ENCODE measurements at places on chromosomes 5 and 9.

- no peak for DNase-seq
These were observed 424.8 kb downstream of the TMEM38B start for GRCh38 chr9:106119176-106119575.

- DNase-seq = no peak
These were observed 325.6 kb downstream of the PRELID2 start for GRCh38 chr5:145509336-145510136.

- DNase-seq = peak; percentile 64
These were observed at the start of gene BRD3 for GRCh38 chr9:134067904-134068743. TSS of gene BRD3 (minus strand) at chr9:134068026. CDS start at chr9:134053477, 14,549 bp downstream.

- DNase-seq = no peak
These were observed 89.7 kb upstream of the ADRA1B start for GRCh38 chr5:159826351-159827214.

- no peak for DNase-seq
These were observed 73.0 kb downstream of the KCNIP1 start for GRCh38 chr5:170576602-170577535.

DNA sequence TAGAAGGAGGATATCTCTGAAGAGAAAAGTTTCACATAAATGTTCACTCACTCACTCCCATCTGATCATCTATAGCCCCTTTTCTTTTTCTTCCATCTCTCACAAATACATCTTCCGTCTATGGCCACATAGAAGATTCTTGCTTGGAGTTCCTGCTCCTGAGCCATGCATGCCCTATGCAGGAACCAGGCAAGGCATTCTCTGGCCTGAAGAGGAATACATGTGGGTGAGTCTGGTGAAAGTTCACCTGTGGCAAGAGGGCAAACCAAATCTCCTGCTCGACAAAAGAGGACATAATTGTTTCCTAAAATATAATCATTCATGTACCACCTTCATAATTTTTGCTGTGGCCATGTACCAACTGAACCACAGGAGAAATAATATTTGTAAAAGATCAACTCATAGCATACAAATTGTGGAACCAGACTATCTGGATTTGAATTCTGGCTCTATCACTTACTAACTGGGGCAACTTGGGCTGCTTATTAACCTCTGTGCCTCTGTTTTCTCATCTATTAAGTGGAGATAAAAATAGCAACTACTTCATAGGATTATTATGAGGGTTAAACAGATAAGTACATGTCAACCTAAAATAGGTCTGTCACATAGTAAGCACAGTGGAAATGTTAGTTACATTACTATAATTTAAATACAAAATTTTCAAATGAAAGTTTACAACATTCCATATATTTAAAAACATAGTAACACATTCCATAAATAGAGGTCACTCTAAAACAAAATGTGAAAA, 121.2 kb upstream of the NFIB start:
- no peak for DNase-seq

DNA sequence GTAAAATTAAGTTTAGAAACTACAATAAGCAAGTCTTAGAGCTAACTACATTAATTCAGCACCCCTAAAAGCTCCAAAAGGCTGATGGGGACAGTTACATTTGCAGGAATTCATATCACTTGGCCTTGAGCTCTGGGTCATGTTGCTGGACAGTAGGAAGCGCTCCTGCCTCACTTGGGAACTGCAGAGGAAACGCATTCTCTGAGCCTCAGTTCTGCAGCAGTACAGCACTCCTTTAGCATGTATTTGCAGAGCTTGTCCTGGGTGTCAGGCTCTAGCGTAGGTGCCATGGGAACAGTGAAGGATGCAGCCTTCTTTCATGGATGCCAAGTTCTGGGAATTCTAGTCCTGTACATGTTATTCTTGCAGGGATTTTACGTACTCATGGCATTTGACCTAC, 710.4 kb downstream of the IRX1 start:
- no peak for DNase-seq

DNA sequence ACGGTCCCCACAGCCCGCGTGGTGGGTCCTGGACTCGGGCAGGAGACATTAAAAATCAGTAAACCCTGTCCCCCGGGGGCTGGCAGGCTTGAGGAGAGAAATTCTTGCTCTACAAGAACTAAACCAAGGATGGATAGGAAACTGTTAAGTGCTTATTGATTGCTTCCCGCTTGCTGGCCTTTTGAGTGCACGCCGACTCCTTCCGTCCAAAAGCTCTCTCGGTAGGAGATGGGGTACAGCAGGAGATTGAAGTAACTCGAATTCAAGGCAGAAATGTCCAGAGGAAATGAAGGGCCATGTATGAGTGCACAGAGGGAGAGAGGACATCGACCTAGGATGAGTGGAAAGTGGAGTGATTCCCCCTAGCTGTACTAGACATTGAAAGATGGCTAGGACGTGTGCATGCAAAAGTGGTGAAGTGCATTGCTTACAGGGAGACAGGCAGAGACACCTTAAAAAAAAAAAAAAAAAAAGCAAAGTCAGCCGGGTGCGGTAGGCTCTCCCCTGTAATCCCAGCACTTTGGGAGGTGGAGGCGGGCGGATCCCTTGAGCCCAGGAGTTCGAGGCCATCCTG, 923 bp downstream of the RECK start:
- no peak for DNase-seq

DNA sequence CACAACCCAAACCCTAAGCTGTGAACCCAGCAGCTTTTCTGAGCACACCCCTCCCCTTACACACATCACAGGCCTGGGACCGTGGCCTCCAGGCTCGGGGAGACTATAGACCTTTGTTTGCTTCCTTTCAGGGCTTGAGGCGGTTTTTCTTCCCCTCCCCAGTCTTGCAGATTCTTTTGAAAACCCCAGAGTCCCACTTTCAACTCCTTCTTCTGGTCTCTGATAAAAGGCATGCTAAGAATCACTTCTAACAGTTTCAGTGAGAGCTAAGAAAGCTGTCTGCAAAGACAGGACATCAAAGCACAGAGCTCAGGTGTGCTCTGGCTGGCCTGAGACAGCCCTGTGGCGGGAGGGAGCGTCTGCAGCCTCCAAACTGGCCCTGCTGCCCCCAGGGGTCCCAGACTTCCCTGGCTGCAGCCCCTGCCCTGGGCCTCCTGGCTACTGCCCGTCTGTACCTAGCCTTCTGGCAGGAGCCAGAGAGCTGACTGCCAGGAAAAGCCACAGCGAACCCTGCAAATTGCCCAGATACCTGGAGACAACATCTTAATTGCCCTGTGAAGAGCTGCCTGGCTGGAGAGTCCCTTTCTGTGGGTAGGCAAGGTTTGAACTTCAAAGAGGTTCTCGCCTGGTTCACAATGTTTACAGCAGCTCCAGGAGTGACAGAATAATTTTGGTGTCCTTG, 138.9 kb downstream of the GADD45G start:
- no peak for DNase-seq

DNA sequence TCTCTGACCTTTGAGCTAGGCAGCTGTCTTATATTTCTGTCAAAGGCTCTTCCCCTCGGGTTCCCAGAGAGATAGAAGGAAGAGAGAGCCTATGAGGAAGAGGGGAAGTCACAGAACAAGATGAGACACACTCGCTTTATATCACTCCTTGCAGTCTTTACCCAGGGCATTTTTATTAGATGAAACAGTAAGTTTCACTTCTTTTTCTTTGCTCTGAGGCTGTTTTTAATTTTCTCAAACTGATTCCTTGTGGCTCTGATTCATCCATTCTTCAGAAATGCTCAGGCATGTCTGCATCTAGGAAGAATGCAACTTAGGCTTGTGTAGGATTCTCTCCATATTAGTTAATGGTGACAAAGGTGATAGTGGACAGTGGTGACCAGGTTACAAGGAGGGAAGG, 132.9 kb upstream of the CHD1 start:
- no peak for DNase-seq

- no peak for DNase-seq
These were observed 409.5 kb upstream of the GRIA1 start for GRCh38 chr5:153080940-153081339.

Measured in stimulated activated CD8-positive, alpha-beta memory T cell treated with anti-CD3 and anti-CD28 coated beads, Interleukin-15, amount 100 ng/mL, for 4 hours (primary cell).